Endothelial cell of umbilical vein (primary cell): ENCODE measurements at places on chromosomes 13 and 19. TPM values are rescaled to one million over a fixed set of nuclear protein-coding genes. Genes with fewer than 3 reads are reported as not detected.

S1PR5 gene
- total RNA-seq = not detected in 2 replicates

ZNF442 gene
- 0.39 and 0.93 TPM in 2 replicates for total RNA-seq

LYL1 gene
- 74.4 and 91.5 TPM in 2 replicates for total RNA-seq

ZNF471 gene
- total RNA-seq = 2.0 and 3.1 TPM in 2 replicates

OR7E24 gene
- total RNA-seq = not detected in 2 replicates

TICAM1 gene
- 17.6 and 19.0 TPM in 2 replicates for total RNA-seq

PLPPR3 gene
- 0.76 and 1.2 TPM in 2 replicates for total RNA-seq

SBK2 gene
- total RNA-seq = not detected in 2 replicates

PDX1 gene
- not detected in 2 replicates for total RNA-seq

C19orf73 gene
- 1.5 TPM in 1 of 2 replicates, not detected in the other for total RNA-seq

OR7G1 gene
- not detected in 2 replicates for total RNA-seq

NFIC gene
- 131 and 133 TPM in 2 replicates for total RNA-seq

SWSAP1 gene
- 2.7 and 3.7 TPM in 2 replicates for total RNA-seq

C13orf42 gene
- not detected in 2 replicates for total RNA-seq

CXCL17 gene
- not detected in 2 replicates for total RNA-seq

ZNF492 gene
- not detected in 2 replicates for total RNA-seq
